LHCN-M2 (cell line): ENCODE measurements at places on chromosomes 2 and 18.

GRCh38 chr2:124959581-124959980 lies 934.5 kb downstream of the CNTNAP5 start:
- DNase-seq, result no peak

GRCh38 chr2:172345956-172346555 lies 81.3 kb upstream of the ITGA6 start:
- DNase-seq, result no peak

DNA sequence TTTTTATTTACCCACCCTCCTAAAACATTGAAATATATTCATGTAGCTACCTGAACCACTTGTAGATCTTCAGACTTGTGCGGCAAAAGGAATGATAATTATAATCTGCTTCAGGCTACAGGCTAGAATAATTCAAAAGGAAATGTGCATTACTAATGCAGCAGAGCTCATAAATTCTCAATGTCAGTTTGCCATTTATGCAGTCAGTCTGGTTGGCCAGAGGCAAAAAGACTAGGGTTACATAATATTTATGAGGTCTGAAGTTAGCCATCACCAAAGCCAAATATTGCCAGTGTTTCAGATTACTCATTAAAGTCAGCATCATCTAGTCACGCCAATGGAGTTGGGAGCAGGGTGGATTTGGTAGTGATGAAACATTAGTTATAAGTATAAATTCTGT lies 38.9 kb downstream of the METAP1D start:
- DNase-seq, result peak; percentile 34

DNA sequence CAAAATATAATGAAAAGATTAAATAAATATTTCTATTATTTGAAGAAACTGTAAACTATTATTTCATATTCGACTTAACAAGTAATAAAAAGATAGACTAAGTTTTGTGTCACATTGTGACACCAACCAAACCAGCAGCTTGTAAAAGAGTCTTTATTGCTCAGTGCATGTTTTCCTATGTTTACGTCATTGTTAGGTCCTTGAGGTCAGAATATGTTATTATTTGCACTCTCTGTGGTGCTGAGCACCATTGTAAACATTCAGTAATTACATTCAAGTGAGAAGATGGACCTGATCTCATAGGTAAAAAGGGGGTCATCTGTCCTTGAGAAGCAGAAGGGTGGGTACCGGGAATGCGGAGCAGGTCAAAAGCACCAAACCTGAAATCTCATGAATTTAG lies 1999.1 kb upstream of the CELF4 start:
- no peak for DNase-seq

DNA sequence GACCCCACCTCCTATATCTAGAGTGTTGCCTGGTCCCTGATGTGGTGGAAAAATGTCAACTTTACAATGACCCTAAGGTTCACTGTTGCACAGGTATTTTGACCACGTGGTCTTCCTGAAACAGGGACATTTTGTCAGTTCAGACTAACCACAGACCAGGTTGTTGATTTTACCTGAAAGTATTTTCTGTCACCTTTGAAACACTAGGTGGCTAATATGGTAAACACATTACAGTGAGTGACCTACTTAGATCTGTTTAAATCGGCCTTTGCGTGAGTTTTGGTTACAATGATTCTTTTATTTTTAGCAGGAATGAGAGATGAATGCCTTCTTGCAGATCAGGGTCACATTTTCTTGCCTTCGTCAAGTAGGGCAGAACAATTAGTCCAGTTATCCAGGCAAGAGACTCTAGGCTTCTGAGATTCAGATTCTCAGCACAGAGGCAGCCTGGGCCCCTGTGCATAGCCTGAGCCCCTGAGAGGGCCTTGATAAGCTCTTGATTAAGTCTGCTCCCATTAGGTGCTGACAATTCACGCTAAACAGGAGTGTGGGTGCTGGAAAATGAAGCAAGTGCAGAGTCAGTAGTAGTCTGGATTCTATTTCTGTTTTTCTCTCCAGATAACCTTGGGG lies 226.2 kb downstream of the KCNS3 start:
- DNase-seq, result no peak

- no peak for DNase-seq
Observed at GRCh38 chr2:8489221-8489620, 192.6 kb upstream of the ID2 start.

GRCh38 chr2:197263077-197263476 lies 47.5 kb downstream of the ANKRD44 start:
- DNase-seq, result no peak

GRCh38 chr2:97733341-97734035 lies 20.1 kb downstream of the ZAP70 start:
- DNase-seq, result no peak

DNA sequence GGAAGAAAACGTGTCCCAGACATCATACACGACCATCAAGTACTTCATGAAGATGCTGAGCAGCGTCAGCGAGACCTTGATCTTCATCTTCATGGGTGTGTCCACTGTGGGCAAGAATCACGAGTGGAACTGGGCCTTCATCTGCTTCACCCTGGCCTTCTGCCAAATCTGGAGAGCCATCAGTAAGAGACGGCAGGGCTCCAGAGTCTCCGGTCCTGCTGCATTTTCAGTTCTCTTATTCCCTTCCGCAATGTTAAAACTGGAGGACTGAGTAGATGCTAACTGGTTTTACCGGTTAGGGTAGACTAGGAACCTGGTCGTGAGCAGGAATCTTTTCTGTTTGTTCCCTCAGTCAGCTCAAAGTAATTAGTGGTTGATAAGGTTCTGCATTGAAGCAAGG lies 32.3 kb downstream of the SLC9A4 start:
- DNase-seq, result no peak

- DNase-seq, result no peak
Observed at GRCh38 chr18:44871771-44872170, 191.1 kb downstream of the SETBP1 start.

DNA sequence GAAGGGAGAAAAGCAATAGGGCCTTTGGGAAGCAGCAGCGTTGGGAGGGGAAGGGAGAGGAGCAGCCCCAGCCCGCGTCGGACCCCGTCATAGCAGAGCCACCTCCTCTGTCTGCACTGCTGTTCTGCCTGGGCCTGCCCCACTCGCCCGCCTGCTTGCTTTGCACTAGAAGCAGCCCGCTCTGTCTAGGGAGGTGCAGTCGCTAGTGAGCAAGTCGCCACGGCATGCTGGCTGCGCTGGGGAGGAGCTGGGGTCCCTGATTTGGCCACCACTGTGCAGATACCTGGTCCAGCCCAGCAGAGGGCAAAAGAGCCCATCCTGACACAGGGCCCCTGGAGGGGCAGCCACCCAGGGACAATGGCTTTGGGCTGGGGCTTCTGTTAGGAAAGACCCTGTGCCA lies 8.0 kb upstream of the TMEM214 start:
- no peak for DNase-seq

- no peak for DNase-seq
Observed at GRCh38 chr2:20530520-20530919, 83.6 kb downstream of the RHOB start.
